ENCODE measurements at places on chromosomes 2 and 18.

GRCh38 chr2:10918661-10919409 is 7.1 kb downstream of the KCNF1 start:
- no peak for DNase-seq

DNA sequence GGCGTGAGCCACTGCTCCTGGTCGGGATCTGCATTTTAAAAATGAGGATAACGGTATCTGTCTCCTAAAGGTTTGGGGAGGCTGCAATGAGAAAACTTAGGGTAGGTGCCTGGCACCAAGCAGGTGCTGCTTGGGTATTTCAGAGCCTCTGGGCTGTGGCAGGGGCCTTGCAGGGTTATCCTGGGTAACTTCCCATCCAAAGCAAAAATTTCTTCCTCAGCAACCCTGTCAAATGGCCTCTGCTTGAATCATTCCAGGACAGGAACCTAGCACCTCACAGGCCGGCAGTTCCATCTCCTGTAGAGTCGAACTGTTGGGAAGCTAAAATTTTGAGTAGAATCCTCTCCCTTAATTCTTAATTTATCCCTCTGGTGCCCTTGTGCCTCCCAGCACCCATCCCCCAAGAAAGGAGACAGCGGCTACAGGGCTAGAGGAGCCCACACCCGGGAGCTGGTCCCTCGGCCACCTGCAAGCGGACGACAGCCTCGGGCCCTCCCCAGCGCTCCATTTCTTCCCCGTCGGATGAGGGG is 868 bp downstream of the CGREF1 start:
- DNase-seq, result no peak

DNA sequence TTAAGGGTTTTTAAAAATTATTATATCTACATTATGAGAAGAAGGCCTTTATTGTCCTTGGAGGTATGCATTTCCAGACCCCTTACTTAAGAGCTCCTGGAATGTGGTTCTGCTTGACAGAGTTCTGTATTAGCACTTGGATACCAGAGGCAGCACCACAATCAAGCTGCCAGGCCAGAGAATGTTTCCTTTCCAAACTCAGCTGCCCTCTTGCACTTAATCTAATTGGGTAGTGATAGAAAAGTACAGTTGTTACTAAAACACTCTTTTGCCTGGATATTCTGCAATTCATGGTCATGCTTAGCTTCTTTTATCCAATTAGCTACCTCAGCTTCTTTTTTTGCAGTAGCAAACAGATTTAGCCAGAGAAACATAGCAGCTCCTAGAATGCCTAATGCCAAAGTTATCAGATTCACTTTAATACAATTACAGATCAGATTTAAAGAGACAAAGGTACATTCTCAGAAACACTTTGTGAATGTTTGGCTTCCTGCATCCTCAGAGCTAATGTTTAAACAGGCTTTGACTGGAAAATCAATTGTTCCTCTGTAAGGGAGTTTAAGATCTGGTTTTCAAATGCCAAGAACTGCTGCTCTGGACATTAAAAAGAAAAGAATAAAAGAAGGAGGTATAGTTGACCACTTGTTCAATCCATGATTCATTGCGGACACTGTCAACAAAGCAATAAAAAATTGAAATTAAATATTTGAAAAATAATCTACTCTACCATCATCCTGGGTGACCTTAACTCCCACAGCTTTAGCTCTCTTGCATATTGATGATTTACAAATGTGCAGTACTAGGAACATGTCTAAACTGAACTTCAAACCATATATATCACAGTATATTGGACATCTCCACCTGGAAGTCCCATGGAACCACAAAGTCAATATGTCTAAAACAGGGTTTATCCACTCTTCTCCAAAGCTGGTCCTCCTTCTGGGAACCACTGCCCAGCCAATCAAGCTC is 12.8 kb downstream of the NOSTRIN start:
- DNase-seq, result no peak

- no peak for DNase-seq
Measured at GRCh38 chr2:165833156-165833555, 39.1 kb upstream of the GALNT3 start.

DNA sequence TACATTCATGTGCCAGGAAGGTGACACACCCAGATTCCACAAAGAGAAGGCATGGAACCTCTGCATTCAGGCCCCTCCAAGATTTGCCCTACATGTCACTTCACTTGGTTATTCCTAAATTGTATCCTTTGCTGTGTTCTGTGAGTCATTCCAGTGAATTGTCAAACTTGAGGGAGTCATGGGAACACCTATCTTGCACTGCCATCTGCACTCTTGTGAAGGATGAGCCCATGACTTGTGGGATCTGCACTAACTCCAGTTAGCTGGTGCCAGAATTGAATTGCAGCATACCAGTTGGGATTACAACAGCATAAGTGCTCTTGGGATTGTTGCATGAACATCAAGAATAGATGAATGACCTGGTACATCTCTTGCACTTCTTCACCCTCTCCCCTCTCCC is 1288.0 kb upstream of the ZEB2 start:
- no peak for DNase-seq

DNA sequence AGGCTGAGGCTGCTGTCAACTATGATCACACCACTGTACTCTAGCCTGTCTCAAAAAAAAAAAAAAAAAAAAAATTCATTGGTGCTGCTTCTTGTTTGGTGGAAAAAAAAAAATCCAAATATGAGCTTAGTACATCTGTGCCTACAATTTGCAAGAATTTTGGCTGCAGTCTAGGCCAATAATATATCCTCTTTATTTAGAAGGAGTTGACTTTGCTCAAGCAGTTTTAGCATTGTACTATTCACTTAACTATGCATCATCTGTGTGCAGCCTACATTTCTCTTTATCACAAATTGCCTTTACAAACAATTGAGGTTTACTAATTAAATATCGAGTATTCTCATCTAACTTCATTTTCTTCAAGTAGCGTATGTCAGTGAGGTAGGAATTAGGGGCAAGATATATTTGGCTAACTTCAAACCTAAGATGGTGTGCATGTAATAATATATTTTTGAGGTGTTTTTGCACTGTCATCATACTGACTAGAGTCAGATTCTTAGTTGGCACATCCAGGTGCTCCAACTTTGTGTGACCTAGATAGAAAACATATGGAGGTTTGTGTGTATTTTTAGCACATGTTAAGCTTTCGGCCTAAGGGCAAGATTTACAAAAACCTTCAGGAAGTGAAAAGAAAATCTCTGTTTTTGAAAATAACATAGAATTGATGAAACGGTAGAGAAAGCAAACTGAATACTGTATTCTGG is 51.8 kb downstream of the PMS1 start:
- DNase-seq, result no peak

DNA sequence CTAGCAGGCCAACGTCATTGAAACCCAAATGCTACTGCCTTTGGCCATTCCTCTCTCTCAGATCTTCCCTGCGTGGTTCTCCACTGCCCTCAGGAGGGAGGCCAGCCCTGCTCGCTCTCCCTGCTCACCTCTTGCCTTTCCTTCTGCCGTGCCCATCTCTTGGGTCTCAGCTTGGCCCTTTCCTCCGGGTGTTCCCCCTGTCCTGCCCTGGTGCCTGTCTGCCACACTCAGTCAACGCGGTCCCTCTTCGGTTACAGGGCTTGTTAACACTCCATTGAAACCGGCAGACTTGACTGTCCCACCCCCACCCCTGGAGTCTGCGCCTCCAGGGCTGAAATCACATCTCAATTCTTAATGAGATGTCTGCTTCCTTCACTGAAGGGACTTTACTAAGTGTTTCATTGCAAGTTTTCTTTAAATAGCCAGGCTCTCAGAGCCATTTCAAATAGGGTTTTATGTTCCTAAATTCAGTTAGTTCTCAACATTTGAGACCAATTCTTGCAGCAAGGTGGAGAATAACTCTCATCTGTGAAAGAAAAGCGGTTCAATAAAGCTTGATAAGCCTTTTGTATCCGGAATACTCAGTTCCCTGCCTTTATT is 237.6 kb downstream of the DYSF start:
- DNase-seq, result no peak

- no peak for DNase-seq
Measured at GRCh38 chr2:169712791-169713227, 18.5 kb downstream of the PHOSPHO2 start.

DNA sequence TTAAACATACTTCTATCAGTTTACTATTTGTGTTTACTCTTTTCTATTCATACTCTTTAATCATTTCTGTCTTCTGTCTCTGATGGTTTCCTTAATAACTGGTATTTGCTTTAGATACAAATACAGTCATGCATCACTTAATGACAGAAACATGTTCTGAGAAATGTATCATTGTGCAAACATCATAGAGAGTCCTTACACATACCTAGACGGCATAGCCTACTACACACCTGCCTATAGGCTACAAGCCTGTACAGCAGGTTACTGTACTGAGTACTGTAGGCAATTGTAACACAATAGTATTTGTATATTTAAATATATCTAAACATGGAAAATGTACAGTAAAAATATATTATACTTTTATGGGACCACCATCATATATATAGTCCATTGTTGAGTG is 36.3 kb downstream of the VSNL1 start:
- DNase-seq, result no peak

- DNase-seq, result peak; percentile 67
Measured at GRCh38 chr2:238370823-238371372, 50.6 kb downstream of the TRAF3IP1 start.

- DNase-seq, result no peak
Measured at GRCh38 chr18:29616867-29617266, 1425.7 kb downstream of the DSC3 start.

DNA sequence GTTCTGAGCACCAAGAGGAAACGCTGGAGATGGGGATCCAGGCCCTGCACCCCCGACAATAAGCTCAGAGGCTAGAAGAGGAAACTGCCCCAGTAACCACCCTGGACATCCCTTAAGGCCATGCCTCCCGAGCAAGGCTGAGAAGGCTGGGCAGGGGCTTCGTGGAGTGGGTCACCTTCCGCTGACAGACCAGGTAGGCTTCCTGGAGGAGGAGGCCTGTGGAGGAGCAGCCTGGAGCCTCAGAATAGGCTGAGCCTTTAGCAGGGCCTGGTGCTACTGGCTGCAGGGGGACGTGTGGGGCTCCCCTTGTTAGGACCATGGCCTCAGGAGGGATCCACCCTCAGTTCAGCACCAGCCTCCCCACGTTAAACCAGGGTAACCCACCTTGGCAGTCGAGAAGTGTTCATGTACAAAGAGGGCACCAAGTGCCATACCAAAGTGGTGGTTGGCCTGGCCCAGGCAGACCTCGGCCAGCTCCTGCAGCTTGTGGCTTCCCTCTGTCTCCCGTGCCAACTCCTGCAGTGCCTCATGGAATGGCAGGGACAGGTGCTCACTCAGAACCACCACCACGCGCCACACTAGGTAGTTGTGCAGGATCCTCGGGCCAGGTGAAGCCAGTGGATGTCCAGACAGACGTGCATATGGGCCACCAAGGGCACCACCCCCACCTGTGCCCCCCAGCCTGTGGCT is 28.5 kb upstream of the ALPP start:
- no peak for DNase-seq

- no peak for DNase-seq
Measured at GRCh38 chr2:28662044-28662443, 89.6 kb upstream of the PPP1CB start.

- DNase-seq, result no peak
Measured at GRCh38 chr2:72745679-72746368, 80.0 kb downstream of the EXOC6B start.

GRCh38 chr18:43507842-43508481 is 230.7 kb upstream of the SYT4 start:
- DNase-seq, result no peak

DNA sequence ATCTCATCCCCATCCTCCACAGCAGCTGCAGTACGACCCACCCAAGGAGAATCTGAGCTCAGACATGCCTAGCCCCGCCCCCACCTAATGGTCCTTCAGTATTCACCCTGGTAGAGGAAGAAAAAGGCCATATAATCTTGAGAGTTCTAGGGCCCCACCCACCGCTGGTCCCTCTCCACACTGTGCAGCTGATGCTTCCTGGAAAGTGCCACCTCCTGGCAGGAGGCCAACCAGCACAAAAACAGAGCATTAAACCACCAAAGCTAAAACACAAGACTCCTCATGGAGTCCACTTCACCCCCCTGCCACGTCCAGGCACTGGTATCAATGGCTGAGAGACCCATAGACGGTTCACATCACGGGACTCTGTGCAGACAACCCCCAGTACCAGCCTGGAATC is 40.7 kb downstream of the MC4R start:
- no peak for DNase-seq

DNA sequence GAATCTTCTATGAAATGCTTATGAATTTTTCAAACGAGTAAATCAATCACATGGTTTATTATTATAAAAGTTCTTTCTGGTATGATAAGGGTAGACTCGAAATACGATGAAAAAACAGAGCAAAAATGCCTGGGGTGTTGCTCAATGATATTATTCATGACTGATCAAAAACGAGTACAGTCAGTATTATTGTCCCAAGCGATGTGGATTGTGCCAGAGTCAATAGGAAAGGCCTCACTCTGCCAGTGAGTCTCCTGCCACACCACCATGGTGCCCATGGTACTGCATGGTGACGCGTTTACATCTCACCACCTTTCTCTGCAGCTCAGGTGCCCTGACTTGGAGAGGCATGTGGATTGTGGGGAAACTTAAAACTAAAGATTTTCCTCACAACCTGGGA is 58.5 kb downstream of the KCTD1 start:
- no peak for DNase-seq

- DNase-seq, result no peak
Measured at GRCh38 chr2:108923019-108923700, 65.9 kb downstream of the EDAR start.

- DNase-seq, result no peak
Measured at GRCh38 chr2:34578641-34579040, 979.5 kb upstream of the FAM98A start.

DNA sequence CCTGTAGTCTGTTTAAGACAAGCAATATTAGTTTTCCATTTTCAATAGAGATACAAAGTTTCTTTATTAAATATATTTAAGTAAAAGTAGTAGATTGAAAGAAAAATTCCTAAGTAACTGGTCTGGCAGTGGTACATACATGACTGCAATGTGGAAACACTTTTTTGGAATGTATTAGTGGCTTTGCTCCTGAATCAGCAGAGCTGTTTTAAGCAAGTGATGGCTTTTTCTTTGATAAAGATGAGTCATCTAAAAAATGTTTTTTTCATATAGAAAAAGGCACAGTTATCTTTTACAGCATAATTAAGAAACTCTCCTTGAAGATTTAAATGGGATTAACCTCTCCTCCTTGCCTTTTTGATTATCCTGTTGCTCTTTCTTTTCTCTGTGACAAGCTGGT is 34.9 kb downstream of the KDM3A start:
- no peak for DNase-seq

DNA sequence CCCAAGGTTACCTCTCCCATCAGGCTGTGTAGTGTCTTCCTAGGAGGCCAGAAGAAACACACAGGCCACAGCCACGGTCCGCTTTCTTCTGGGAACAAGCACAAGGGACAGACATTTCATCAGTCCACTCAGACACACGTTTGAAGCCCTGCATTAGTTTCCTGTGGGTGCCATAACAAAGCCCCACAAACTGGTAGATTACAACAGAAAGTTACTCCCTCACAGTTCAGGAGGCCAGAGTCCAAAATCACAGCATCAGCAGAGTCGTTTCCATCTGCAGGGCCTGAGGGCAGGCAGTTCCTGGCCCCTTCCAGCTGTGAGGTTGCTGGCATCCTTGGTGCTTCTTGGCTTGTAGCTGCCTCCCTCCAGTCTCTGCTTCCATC is 8.8 kb upstream of the PRLH start:
- no peak for DNase-seq
